GM12865 (cell line): ENCODE measurements at places on chromosomes 3 and 15.

DNA sequence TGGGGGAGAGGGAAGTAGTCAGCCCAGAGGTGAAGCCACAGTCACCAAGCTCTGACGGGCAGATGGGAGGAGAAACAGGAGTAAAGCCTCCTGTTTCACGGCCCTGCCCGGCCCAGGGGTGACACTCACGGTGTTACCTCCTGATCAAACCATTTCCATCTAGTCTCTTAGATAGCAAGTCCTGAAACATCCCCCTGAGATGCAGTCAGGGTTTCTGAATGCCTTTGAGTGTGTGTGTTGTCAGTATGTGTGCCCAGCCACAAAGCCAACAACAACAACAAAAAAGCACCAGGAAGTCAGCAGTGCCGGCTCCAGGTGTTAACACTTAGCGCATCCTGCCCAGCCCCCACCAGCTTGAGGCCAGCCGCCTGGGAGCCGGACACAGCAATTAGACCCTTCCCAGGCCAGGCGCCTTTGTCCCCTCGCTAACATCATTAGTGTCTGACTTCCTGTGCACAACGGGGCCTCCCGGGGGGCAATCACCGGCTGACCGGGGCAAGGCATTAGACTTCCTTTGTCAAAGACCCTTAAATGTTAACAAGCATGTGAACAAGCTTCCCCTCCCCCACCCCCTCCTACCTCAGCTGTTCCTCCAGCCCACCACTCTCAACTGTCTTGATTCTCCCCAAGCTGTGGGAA lies 34.5 kb downstream of the IL17RD start:
- DNase-seq = peak; percentile 35

DNA sequence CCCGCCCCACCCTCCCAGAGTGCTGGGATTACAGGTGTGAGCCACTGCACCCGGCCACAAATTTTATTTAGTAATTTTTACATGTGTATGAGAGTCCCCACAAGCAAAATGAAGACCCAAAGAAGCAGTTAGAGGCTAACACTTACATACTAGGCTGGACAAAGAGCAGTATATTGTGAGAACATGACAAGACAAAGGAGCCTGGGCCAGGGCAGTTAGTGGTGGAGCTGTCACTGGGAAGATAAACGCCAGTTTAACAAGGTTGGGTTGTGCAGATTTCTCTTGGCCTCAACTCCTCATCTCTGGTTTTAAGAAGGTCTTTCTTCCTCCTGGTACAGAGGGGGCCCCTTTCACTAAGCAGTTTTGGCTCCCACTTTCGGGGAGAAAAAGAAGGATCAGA lies 19.9 kb upstream of the FAM174B start:
- DNase-seq = no peak

- no peak for DNase-seq
These were observed 54.5 kb downstream of the DCLK3 start for GRCh38 chr3:36709826-36710365.

DNA sequence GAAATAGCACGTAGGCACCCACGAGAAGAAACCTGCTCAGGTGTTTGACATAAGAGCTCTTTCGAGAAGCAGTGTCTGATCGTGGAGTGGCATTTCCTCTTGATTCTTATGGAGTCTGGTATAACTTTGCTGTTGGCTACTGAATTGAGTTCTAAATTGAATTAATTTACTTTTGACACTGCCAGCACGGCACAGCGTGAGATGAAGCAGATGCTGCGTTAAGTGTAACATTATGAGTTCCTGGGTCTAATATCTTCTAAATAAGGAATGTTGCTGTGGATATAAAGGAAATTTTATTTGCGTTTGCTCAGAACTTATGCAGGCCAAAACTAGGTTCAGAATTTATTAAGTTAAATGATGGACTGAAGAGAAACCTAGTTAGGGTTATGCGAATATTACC lies 919.9 kb downstream of the TUSC7 start:
- no peak for DNase-seq

DNA sequence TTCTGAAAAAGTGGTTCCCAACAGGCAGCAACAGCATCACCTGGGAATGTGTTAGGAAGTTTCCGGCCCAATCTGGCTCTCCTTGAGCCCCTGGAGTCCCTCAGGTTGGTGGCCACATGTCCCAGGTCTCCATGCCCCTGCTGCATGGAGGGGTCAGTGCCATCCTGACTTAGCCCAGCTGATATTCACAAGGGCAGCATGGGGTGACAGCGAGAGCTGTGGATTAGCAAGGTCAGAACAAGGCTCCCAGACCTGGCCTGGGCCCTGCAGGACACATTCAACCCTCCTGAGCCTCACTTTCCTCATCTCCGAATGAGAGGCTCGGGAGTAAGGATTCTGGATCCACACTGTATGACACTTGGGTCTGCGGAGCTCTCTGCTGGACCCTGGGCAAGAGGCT lies 243.8 kb upstream of the TLE3 start:
- no peak for DNase-seq

DNA sequence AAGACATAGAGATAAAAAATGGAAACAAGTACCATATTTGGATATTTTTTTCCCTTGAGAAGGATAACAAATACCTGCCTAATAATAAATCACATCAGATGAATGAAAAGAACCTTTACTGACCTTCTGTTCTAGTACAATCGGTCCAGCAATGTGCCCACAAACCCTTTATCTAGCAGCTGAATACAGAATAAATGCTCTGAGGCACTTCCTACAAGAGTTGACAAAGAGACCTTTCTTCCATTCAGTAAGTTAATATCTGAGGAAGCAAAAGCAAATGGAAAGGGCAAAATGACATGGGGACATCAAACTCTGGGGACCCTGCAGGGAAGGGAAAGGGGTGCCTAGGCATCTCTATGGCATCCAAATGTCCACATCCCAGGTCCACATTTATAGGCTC lies 115.8 kb downstream of the NEK10 start:
- no peak for DNase-seq

GRCh38 chr3:170907637-170908234 lies 701 bp downstream of the EIF5A2 start:
- DNase-seq = peak; percentile 8

GRCh38 chr15:58309963-58310928 lies 121.5 kb upstream of the LIPC start:
- no peak for DNase-seq

DNA sequence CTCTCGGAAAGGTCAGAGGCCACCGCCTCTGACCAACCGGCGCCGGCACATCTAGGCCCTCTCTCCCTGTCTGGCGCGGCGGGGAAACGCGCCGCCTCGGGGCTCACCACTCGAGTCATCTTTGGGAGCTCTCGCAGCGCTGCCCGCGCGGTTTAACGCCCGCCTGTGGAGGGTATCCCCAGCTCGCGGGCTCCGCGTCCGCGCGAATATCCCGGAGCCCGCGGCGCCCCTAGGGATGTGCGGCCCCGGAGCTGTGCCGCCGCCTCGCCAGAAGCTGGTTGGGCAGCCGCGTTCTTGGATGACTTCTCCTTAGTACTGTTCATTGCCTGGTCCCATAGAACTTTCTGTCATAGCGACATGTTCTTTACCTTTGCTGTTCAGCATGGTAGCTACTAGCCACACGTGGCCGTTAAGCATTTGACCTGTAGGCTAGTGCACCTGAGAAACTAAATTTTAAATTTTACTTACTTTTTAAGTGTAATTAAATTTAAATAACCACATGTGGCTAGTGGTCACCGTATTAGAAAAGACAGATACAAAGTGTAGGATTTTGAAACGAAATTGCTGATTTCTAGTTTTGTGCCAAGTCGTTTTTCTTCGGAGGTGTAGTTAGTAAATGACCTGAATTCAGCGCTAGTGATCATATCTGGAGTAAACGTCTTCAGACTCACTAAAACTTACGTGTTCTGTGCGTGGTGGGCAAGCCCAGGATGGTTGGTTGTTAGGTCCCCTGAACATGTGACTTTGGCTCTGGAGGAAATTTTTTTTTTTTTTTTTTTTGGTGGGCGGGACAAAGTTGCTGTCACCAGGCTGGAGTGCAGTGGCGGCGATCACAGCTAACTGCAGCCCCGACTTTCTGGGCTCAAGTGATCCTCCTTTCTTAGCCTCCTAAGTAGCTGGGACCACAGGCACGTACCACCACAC lies 835 bp downstream of the ARIH2 start:
- DNase-seq = peak; percentile 87

DNA sequence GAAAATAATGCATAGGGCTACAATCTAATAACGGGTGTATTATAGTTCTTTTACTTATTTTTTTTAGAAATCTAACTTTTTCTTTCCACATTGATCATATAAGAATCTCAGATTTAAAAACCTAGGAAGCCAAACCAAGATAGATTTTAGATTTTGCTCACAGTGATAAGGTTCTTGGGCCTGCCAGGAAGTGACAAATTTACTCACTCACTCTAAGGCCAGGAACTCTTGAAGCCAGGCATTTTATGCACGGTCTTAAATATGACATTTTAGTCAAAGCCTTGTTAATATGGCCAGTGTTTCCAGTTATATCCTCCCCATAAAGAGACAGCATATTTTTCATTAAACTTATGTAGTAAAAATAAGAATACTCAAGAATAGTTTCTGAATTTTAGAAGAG lies 271.4 kb downstream of the SQOR start:
- no peak for DNase-seq

DNA sequence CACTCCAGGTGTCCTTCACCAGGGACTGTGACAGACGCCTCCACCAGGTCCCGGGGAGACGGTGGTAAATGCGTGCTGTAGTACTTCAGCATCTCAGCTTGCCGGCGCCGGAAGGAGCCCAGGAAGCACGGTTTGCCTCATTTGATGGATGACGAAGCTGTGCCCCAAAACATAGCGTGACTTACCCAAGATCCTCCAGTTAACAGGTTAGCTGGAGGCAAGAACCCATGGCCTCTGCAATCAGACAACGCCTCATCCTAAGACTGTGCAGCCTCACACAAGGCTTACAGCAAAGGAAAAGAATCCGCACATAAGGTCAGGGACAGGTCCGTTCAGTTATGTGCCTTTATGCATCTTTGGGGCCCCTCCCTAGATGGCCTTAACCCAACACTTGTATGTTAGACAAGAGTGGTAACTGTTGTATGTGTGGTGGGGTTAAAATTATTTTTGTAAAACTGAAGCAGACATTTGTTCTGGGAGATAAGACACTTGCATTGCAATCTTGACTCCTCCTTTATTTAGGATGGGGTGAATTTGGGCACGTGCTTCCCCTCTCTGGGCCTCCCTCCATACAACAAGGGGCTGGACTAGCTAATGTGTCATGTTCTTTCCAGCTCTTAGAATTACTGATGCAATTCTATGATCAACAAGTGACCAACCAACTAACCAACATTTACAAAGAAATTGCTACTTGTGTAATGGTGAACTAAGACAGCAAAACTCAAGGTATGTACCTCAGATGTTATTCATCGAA lies 39.4 kb downstream of the VGLL4 start:
- DNase-seq = no peak

- no peak for DNase-seq
These were observed 48.7 kb downstream of the PPM1L start for GRCh38 chr3:160804762-160805161.

- DNase-seq = no peak
These were observed 55.2 kb downstream of the MCTP2 start for GRCh38 chr15:94286583-94286982.

DNA sequence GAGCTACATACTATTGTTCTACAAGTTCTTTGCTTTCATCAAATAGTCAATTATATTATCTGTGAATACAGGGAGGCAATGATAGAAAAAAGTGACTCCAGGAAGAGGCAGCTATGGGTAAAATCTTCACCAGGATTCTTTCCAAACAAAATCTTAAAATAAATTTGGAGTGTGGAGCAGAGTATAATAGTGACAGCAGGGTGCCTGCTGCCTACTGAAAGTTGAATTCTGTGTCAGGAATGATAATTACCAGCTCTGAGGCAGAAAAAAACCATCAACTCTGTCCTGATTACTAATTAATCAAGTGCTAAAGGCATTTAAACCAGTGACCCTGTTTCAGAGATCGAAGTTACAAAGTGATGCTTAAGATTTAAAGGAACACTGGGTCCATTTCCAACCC lies 148.0 kb downstream of the DIPK2A start:
- DNase-seq = no peak
